ENCODE measurements at places on chromosomes 13 and 19. TPM values are rescaled to one million over a fixed set of nuclear protein-coding genes. Genes with fewer than 3 reads are reported as not detected.

KCNK6 gene
- polyA plus RNA-seq = 3.2 TPM

DNA sequence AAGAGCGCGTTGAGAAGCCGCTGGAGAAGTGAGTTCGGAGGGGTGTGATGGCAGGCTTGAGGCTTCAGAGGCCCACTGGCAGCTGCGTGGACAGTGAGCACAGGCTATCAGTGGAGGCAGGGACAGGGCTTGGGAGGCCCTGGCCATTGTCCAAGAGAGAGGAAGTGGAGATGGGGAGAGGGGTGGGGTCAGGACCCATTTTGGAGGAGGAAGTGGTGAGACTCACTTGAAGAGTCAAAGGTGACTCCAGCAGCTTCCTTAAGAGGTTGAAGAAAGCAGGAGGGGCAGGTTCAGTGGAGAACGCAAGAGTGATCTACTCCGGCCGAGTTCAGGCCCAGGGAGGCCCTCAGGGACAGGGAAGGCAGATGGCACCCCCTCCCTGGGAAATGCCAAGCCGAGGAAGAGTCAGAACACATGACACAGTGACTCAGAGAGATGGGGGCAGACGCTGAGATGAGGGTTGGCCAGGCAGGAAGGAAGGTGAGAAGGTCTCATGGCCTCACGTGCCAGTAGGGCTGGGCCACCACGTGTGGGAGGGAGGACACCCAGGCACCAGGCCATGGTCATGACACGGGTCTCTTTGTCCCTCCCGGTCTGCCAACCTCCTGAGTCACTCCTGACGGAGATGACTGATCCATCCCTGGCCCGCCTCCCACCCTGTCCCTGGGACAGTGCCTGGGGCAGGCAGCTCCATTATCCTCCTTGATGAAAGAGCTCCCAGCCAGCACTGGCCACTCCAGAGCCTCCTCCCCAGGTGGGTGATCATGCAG, 10.1 kb upstream of the CD22 start:
- no peak for DNase-seq

GRCh38 chr19:33434886-33435705, 61.6 kb downstream of the CEBPG start:
- no peak for DNase-seq

DNA sequence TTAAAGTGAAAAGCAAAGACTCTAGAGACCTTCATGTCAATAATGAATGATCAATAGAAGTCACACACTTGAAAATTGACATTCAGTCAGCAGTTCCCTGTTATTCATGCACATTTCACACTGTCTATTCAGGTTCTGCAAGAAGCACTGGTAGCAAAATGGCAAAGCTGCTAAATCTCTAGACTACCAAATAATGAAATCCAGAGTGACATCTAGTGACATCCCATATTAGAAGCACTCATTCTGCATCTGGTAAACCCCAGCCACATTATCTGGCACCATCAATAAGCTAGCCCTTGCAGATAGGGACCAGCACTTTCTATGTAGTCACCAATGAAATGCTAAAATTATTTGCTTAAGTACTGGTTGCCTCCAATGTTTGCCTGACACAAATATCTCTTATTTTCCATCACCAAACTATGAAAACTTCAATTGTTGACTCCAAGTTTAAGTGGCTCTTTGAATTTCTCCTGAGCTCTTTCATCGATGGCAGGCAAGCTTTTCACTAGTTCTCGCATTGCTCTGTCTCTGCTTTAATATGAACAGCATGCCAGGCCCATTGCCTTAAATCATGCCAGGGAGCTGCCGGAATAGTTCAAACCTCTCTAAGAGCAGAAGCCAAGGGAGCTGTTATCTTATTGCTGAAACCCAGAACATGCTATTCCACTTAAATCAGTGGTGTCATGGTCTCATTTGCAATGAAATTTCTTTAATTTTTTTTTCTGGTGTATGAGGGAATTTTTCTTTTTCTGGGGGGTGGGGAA, 409.9 kb downstream of the MZT1 start:
- DNase-seq = no peak

WDR62 gene
- 6.4 TPM for polyA plus RNA-seq

CGB1 gene
- polyA plus RNA-seq = not detected

GRCh38 chr13:65857942-65858565, 1372.1 kb downstream of the PCDH9 start:
- no peak for DNase-seq

DNA sequence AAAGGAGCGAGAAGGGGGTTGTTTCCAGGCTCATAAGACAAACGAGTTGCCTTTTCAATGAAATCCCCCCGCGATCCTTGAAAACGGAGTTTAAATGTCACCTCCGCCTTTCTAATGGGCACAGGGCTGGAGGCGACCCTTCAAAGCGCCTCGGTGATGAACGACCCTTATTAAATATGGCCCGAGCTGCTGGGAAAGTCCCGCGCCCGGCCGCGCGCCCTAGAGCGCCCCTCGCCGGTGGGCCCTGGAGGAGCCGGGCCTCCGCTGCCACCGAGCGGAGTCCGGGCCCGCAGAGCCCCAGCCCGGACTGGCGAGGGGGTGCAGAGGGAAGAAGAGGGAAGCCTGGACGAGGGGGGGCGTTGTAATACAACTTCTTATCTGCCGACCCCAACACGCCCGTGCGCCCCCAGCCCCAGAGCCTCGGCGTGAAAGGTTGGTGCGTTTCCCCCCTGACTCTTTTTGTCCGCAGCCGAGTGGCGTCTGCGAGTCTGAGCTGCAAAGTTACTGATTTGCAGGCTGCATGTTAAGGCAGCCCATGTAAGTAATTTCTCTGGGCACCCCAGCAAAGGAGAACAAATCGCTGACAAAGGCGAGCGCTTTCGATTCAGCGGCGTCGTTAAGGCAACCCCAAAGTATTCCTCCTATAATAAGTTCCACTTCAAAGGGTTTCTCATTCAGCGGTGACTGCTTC, 11.9 kb downstream of the ZIC5 start:
- DNase-seq = no peak

CEACAM8 gene
- 0.25 TPM for polyA plus RNA-seq

DNA sequence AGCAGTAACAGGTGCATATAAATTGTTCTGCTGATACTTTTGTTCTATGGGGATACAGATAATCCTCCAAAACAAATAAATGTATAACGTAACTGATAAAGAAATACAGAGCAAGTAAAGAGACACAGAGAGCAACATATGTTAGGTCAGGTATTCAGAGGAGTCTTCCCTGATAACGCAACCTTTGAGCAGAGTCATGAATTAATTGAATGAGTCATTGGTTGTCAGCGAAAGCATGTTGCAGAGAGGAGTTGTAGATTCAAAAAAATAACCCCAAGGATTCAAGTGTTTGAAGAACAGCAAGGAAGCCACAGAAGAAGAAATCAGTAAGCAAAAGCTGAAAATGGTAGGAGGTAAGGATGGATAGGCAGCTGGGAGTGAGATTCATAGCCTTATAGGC, 245.2 kb downstream of the TBC1D4 start:
- no peak for DNase-seq
